ENCODE measurements at places on chromosomes 6 and 20. TPM values are rescaled to one million over a fixed set of nuclear protein-coding genes. Genes with fewer than 3 reads are reported as not detected.

The PLA2G7 gene
- 2.7 TPM for polyA plus RNA-seq

The IRAK1BP1 gene
- polyA plus RNA-seq: 15.1 TPM

The SLPI gene
- polyA plus RNA-seq: 0.28 TPM

The STK35 gene
- 18.6 TPM for polyA plus RNA-seq

The ADGRG6 gene
- 25.8 TPM for polyA plus RNA-seq

The BPI gene
- polyA plus RNA-seq: 1.2 TPM

Measured in renal pelvis (tissue), 12 donors.